ENCODE measurements at places on chromosomes 1 and 21.

GRCh38 chr1:47161298-47162040 lies 24.2 kb downstream of the CYP4A22 start:
- no peak for DNase-seq

DNA sequence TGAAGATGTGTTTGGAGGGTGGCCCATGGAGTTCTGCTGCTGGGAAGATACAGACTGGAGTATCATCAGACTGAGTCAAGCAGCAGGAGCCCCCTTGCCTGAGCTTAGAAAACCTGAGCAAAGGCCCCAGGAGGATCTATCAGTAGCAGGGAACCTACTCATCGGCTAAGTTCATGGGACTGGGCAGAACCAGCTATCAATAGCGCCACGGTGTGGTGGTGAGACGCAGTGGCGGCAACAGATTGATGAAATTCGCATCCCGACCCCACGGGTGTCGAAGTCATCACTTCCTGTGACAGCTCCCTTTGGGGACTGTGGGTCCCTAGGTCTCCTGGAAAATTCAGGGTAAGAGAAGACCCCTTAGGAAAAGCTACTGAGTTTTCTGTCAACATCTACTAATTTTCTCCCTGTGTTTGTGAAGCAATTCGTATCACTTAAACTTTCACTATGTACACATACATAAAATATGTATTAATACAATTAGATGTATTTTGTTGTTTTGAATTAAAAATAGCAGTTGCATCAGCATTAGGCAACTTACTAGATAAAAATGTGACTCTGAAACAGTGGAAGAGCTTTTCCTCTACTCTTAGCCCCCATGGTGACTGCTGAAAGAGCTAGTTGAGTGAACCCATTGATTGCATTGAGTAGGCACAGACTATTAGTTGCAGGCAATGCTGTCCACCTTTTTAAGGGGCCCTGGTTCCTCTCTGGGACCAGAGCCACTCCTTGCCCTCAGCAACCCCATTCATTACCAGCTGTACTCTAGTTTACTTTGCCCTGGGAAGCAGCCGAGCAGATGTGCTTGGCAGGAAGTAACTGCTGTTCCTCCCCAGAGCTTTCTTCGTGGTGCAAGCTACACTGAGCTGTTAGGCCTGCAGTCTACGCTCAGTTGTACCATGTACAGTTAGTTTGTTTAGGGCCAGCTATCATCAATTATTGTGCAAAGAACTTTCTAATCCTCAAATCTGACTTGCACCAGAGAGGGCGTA lies 7.3 kb upstream of the CACNA1S start:
- DNase-seq: peak; percentile 3

- DNase-seq: no peak
These were observed 4.3 kb upstream of the S100A8 start for GRCh38 chr1:153395136-153395685.

DNA sequence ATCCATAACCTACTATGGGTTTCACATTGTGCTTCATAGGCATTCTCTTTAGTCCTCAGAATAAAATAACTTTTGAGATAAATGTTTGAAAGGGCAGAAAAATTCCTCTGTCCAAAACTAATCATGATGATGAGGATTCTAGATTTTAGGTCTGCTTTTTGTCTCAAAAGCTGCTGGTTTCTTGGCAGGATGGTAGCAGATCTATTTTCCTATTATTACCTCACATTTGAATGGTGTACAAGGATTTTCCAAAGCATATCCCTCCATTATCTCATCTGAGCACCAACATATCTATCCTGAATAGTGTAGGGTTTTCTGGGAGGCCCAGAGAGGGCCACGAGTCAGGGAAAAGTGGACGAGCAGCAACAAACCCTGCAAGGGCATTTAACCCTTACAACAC lies 201.9 kb downstream of the PLPP3 start:
- no peak for DNase-seq

DNA sequence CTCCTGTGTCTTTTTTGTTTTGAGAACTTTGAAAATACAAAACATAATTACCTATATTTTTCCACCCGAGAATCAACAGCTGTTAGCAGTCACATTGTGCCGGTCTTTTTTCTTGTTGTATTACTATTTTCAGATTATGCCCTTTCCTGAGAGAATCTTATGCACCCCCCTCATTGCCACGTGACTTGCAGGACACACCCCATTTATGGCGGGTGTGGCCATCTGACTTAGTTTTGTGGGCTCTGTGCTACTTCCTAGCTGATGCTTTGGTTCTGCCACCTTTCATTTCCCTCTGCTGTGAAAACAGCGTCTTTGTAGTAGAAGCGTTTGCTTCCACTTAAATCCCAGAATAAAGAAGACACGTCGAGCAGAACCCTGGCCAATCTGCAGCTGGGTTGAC lies 82.8 kb upstream of the SOX13 start:
- DNase-seq: no peak

DNA sequence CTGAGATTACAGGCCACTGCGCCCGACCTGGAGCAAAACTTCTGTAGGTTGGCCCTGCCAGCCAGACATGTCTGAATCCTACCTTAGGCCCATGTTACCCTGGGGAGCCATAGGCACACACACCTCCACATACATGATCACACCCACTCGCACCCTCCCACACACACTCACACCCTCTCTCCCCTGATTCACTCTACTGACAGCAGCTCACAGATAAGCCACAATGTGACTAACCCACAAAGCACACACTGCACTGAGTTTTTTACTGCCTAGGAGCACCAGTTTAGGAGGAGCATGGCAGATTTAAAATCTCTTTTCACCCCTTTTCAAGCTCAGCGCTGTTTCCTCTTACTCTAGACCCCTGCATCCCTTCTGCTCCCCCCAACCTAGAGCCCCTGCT lies 41.7 kb downstream of the SLC30A1 start:
- no peak for DNase-seq

GRCh38 chr1:223712194-223712849 lies at the start of gene CAPN2:
TSS of gene CAPN2 (plus strand) at chr1:223712539. CDS start at chr1:223712641, 102 bp downstream.
- DNase-seq: peak; percentile 61

DNA sequence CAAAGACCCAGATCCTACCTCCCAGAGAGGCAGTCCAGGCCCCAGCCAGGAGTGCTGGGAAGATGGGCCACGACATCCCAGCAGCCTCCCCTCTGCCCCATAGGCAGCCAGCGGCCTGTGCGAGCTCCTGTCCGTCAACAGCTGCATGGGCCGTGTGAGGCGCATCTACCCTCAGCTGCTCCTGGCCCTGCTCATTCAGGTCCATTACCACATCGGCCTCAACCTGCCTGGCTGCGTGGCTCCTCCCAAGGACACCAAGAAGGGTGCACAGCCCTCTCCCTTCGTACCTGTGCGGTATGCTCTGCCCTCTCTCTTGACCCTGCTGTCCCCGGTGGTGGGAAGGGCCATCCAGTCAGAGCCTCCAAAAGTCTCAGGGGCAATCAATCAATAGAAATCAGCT lies 29.5 kb upstream of the TTC4 start:
- DNase-seq: no peak

DNA sequence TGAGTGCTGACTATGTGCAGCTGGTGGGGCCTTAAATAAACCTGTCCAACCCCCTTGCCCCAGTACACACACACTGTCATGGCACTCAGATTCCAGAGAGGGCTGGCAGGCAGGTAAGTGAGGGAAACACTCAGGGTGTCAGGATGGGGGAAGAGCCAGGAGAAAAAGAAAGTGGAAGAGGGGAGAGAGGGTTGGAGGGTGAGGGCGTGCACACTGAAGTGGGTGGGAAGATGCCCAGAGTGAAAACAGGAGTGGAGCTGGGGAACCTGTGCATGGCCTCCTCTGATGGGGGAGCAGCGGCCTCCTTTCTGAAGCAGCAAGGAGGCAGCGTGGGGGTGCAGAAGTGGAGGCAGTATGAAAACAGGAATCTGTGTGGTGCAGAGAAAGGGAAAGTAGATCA lies 160.6 kb upstream of the JUN start:
- DNase-seq: no peak

DNA sequence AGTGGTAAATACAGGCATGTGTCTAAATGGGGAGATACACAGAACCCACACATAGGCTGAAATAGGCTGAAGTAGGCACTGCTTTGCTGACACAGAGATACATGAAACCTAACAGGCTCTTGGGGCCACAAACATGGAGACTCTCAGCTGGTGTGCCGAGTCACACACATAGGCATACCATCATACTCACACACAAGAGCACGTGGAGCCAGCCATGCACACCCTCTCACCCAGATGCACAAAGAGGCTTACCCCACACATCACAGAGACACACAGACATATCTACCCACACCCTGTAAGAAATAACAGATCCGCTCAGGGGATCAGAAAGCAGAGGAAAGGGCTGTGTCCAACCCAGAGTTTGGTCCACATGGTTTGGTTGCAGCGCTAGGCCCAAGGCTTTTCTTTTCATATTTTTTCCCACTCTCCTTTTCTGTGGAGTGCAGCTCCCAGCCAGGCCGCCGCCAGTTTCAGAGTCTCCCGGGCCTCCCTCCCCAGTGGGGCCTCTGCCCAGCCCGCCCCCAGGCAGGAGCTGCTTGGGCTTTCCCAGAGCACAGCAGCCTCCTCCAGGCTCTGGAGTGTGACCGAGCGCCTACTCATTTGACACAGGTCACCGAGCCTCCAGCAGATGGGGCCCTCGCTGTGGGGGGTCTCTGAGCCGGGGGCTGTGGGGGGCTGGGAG lies 3.9 kb upstream of the POU3F1 start:
- DNase-seq: no peak

- no peak for DNase-seq
These were observed 624.5 kb upstream of the USP24 start for GRCh38 chr1:55839626-55840025.

- no peak for DNase-seq
These were observed 26.5 kb upstream of the KCNA10 start for GRCh38 chr1:110545492-110545891.

DNA sequence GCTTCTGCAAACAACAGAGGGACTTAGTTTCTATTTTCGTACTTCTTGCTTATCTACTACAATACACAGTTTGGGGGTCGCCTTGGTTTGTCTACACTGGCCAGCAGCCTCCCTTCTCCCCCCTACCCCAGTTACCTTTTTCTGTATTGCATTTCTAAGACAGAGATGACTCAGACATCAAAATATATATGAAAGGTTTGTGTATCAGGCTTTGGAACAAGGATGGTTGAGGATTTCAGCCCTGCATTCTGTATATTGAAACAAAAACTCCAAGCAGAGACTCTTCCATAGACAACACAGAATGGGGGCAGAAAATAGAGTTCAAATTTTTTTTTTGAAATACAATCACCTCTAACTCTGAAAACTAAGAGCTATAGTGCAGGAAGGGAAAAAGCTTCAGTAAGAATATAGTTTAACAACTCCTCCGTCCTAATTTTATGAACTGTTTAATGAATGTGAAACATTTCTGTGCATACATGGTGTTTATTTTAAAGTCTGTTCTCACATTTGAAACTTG lies 1.9 kb downstream of the SAMD13 start:
- DNase-seq: no peak

DNA sequence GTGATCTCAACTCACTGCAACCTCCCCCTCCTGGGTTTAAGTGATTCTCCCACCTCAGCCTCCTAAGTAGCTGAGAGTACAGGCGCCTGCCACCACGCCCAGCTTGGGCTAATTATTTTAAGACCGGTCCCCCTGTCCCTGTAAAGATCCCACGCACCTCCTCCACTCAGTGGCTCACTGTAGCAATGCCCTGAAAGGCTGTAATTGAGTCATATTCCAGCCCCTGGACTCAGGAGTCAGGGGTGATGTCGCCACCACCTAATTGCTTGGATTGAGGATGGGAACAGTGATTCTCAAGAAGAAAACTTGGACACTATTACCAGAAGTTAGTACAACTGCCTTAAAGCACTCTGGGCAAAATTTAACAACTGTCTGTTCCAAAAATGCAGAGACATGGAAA lies 3.1 kb upstream of the EDARADD start:
- no peak for DNase-seq

DNA sequence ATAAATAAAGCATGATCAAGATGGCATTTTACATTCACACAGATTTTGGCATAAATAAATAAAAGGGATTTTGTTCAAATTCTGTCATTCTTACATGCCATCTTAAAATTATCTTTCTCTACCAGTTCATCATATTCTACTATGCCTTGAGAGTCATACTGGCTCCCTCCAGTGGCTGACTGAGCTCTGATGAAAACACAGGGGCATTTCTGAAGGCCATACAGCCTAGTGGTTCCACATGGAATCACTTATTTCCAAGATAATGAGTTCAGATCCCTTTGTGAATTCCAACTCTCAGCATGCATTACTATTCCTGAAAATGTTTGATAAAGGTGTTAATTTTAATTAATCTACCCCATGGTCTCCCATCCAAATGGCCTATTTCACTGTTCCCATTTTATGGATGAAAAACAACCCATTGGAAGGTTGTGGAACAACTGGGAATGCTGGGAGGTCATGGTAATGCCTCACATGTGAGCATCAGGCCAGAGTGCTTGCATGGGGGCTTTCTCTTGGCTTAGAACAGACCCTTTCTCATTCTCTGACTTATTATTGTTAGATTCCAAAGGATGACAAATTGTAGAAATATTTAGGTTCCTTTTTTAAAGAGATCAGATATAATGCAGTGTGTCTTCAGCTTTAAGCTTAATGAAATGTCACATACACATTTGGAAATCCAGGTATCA lies 622.4 kb upstream of the PKN2 start:
- DNase-seq: no peak

- no peak for DNase-seq
These were observed 205.5 kb downstream of the PTBP2 start for GRCh38 chr1:96927125-96927524.

DNA sequence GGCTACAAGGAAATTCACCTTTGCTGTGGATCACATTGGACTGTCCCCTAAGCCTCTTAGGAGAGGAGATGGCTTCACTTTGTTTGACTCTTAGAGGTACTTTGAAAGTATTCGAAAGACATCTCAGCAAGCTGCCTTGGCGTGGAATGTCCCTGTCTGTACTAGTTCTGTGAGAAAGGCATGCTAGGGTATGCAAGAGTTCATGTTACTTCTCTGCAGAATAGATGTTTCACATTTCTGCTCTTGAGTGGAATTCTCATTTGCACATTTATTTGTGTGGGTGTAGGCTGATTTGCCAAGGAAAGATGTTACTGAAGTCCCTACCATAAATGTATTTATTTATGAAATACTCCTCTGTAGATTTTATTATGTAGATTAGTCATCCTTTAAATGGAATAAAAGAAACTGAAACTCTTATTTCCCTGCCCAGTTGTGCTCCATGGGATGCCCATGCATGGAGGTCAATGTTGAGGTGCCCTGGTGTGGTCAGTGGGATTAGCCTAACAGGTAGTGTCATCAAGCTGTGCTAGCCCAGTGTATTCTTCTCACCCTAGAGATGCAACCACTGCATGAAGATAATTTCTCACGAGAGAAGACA lies 13.8 kb downstream of the MIA3 start:
- DNase-seq: no peak

DNA sequence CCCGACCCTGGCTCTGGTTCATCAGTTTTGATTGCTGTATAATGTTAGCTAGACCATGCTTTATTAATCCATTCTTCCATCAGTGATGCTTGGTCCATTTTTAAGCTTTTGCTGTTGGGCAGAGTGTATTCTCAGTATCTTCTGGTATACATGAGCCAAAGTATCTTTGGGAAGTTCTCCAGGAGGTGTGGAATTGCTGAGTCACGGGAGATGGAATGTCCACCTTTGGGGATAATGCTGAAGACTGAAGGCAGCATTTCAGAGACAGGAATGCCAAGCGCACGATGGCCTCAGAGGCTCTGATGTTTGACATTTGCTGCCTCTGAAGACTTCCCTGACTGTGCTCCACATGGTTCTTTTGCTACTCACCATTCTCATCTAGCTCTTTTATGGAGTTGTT lies 266.3 kb upstream of the KAZN start:
- no peak for DNase-seq
